Tongue (tissue), 3 donors: ENCODE measurements at places on chromosomes 1 and 21. TPM values are rescaled to one million over a fixed set of nuclear protein-coding genes. Genes with fewer than 3 reads are reported as not detected.
A peak's percentile ranks its signal among the peaks of the same experiment; 100 is the strongest.

The COL6A1 gene
- 533 TPM for total RNA-seq

The RIPPLY3 gene
- 0.72 TPM for total RNA-seq

The TSACC gene
- not detected for total RNA-seq

GRCh38 chr1:41882486-41882885 lies 36.2 kb downstream of the HIVEP3 start:
- DNase-seq: no peak

DNA sequence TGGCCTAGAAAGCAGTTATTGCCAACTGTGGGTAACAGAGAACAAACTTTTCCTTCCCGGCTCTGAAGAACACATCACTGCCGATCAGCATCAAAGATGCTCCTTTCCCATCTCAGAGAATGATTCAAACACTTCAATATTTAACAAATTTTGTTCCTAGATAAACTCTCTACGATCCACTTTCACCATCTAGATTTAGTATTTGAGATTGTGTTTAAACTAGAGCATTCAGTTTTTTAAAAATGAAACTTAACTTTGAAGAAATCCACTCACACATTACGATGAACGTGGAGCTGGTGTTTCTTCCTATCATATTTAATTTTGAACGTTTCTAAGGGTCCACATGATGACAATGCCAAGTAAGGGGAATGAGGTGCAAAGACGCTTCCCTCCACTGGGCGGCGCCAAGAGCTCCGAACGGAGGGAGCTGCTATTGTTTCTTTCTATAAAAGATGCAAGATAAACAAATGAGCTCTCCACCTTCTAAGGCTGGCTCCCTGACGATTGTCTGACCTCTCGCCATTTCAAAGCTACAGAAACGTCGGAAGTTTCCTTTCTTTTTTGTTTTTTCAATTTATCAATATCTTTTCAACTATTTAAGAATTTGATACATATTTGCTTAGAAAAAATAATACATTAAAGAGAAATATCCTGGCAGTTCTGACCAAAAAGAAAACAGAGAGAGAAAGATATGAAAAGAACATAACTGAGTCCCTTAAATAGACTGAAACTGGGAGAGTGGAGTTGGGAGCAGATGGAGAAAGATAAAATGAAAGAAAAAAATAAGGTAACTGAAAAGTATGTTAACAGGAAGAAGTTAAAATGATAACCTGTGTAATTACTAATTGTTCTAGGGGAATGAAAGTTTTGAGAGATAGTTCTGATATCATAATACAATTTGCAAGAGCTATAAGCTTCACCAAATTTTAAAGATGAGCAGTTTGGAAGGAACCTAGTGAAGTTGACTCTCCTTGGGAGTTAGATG lies 4.4 kb upstream of the BARHL2 start:
- peak; percentile 76 for DNase-seq

- no peak for DNase-seq
Observed at GRCh38 chr1:185419718-185420117, 102.7 kb upstream of the IVNS1ABP start.

GRCh38 chr21:15659753-15660422 lies 69.9 kb upstream of the USP25 start:
- peak; percentile 13 for DNase-seq
